ENCODE measurements at places on chromosomes 16 and 17. TPM values are rescaled to one million over a fixed set of nuclear protein-coding genes. Genes with fewer than 3 reads are reported as not detected.

The CDC6 gene
- 1.3 TPM for total RNA-seq

The DCTPP1 gene
- total RNA-seq, result 6.6 TPM

DNA sequence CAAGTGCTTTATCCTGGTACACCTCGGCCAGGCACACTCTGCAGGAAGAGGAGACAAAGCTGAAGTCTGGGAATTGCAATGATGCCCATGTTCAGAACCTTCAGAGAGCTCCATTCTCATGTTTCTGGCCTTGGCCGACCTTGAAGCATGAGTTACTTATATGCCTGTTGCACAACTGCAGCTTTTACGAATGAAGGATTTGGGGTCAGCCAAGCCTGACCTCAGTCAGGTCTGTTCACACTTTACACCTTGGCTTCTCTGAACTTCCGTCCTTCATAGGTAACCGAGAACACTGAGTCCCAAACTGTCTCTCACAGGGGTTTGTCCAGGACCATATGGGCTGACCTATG lies 66.7 kb downstream of the GTF3C1 start:
- DNase-seq, result no peak

GRCh38 chr16:84853534-84853933 lies 33.7 kb downstream of the CRISPLD2 start:
- no peak for DNase-seq

- DNase-seq, result no peak
Observed at GRCh38 chr16:85571563-85571812, 41.6 kb upstream of the GSE1 start.

- no peak for DNase-seq
Observed at GRCh38 chr16:31214708-31215286, 878 bp downstream of the TRIM72 start.

DNA sequence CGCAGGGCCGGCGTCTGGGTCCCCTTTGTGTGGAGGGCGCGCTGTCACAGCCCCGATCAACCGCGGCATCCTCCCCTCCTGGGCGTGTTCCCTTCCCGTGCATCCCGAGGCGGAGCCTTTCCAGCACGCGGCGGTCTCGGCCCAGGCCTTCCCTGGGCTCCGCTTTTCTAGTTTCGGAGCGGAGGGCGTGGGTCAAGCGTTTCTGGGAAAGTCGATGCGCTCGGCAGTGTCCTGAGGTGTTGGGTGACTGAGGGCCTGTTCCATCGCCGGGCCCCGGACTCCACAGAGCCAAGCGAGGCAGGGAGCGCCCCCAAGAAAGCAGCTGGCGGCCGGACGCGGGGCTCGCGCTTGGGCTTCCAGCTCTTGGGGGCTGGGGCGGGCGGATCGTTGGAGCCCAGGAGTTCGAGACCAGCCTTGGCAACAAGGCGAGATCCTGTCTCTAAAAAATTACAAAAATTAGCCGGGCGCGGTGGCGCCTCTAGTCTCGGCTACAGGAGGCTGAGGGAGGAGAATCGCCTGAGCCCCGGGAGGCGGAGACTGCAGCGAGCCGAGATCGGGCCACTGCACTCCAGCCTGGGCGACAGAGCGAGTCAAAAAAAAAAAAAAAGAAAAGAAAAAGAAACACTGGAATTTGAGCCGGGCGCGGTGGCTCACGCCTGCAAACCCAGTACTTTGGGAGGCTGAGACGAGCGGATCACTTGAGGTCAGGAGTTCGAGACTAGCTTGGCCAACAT lies 806 bp downstream of the IFT140 start:
- DNase-seq, result peak; percentile 69

GRCh38 chr16:3861808-3862451 lies 18.6 kb downstream of the CREBBP start:
- peak; percentile 44 for DNase-seq

GRCh38 chr17:39927929-39928857 lies 661 bp downstream of the LRRC3C start:
- DNase-seq, result no peak

- DNase-seq, result no peak
Observed at GRCh38 chr16:58435779-58436178, 43.5 kb downstream of the GINS3 start.
